ENCODE measurements at places on chromosomes 5 and 9.
A peak's percentile ranks its signal among the peaks of the same experiment; 100 is the strongest.

DNA sequence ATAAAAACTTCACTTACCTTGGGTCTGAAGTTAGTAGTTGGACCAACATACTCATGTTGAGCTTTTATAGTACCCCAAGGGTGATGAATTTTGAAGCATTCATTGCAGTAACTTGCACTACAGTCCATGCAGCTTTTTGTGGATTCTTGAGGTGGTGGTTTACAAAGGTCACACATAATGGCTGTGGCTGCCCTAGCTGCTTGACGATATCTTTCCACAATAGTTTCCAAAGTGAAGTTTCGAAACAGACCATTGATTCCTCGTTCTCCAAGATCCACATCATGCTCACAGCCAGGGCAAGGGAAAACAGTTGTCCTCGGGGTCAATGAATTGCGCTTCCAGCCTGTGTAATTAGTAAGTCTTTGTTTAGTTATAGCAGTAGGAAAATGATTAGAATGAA is 22.7 kb downstream of the TRIM36 start:
- no peak overlapping the region for H3K4me3 ChIP-seq
- H3K27me3 ChIP-seq = no peaks in the 10 kb centered on the region
- no peaks in the 10 kb centered on the region for H3K36me3 ChIP-seq
- DNase-seq = no peak
- H3K27ac ChIP-seq = no peak overlapping the region

GRCh38 chr9:137579259-137579604 is 507 bp upstream of the DPH7 start:
- H3K4me1 ChIP-seq = peaks cover 17% of the 10 kb centered on the region
- no peaks in the 10 kb centered on the region for H3K27me3 ChIP-seq
- DNase-seq = no peak
- peak overlapping the region; percentile 92 for H3K4me3 ChIP-seq
- H3K36me3 ChIP-seq = peaks cover 30% of the 10 kb centered on the region
- peak overlapping the region; percentile 72 for H3K27ac ChIP-seq

DNA sequence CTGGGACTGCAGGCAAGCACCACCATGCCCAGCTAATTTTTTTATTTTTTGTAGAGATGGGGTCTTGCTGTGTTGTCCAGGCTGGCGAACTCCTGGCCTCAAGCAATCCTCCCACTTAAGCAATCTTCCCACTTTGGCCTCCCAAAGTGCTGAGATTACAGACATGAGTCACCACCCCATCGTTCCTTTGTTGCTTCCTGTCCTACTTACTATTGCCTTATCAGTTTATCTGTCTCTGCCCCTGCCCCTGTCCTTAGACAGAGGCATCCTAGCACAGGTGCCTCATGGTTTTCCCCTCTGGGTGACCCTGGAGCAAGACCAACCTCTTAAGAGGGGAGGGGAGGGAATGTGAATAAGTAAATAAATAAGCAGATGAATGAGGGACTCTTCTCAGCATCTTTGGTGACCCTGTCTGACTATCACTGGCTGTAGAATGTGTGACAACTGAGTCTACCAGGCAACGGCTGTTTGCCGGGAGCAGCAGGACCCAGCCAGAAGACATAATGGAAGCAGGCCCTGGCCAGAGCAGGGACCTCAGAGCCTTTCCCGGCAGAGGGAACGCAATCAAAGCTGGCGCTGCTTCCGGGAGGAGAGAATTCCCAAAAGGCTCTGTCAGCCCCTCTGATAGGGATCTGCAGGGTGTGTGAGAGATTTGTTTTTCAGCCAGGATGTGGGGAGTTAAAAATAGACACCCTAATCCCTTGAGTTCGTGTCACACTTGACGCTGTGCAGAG is 43.8 kb upstream of the DAB2IP start:
- H3K4me1 ChIP-seq = no peaks in the 10 kb centered on the region
- H3K36me3 ChIP-seq = no peaks in the 10 kb centered on the region
- no peak for DNase-seq
- no peak overlapping the region for H3K27ac ChIP-seq
- peaks cover 2% of the 10 kb centered on the region for H3K27me3 ChIP-seq

DNA sequence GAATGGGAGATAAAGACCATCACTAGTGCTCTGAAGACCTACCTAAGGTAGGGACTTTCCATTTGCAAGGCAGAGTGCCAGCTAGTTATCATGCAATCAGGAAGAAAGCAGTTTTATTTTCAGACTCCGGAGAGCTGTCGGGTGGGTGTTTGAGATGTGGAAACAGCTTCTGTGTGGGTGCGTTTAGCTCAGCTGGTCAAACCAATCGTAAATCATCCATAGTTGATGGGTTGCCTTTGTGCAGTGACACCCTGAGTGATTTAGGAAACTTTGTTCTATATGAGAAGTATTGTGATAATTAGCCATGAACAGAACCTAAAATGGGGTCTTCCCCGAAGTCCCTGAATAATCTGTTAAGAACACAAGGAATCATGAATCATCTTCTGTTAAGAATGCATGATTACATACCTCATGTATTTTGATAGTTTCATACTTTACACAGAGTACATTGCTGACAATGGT is 284.3 kb downstream of the ARHGAP26 start:
- H3K27ac ChIP-seq = no peak overlapping the region
- DNase-seq = no peak
- no peaks in the 10 kb centered on the region for H3K4me1 ChIP-seq
- H3K27me3 ChIP-seq = no peaks in the 10 kb centered on the region

DNA sequence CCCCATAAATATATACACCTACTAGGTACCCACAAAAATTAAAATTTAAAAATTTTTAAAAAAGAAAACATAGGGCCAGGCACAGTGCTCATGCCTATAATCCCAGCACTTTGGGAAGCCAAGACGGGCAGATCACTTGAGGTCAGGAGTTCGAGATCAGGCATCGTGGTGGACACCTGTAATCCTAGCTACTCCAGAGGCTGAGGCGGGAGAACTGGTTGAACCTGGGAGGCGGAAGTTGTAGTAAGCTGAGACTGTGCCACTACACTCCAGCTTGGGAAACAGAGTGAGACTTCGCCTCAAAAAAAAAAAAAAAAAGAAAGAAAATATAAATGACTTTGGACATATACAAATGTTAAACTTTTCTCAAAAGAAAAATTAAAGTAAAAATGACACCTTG is 33.3 kb upstream of the RNF38 start:
- H3K4me3 ChIP-seq = no peak overlapping the region
- no peaks in the 10 kb centered on the region for H3K27me3 ChIP-seq
- no peaks in the 10 kb centered on the region for H3K36me3 ChIP-seq
- no peaks in the 10 kb centered on the region for H3K4me1 ChIP-seq

- H3K27me3 ChIP-seq = no peaks in the 10 kb centered on the region
- H3K4me3 ChIP-seq = no peak overlapping the region
- no peak for DNase-seq
- no peak overlapping the region for H3K27ac ChIP-seq
- no peaks in the 10 kb centered on the region for H3K36me3 ChIP-seq
Observed at GRCh38 chr5:173837654-173838053, 50.5 kb upstream of the CPEB4 start.

DNA sequence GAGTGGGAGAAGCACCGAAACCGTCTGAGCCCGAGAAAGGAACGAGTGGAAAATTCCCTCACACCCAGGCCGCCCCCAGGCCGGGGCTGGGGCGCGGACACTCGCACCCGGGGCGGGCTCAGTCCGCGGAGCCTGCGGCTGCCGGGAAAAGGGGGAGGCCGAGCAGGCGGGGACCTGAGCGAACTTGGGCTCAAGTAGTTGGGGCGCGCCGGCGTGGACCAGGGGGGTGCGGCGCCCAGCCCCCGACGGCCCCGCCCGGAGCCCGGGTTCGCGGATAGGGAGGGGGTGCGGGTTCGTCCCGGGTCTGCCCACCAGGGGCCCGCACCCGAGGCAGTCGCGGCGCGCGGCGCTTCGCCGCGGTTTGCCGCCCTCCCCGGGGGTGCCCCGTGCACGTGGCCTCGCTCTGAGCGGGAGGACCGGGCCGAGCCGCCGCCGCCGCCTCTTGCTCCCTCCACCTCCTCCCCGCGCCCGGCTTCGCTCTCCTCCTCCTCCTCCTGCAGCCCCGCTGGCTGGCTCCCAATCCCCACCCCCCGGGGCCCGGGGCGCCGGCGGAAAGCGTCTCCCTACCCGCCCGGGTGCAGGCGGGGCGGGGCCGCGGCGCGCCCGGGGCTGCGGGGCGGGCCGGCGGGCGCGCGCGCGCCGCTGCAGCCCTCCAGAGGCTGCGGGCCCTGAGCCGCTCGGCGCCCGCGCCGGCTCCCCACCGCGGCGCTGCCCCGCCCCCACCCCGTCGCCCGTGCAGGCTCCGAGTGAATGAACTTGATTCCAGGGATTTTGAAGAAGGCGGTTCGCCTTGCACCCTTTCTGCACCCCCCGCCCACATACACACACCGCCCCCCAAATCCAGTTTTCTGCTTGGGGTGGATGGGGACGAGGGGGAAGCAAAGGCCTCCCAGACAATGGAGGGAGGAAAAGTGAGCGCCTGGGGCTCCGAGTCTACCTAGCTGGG is 1.3 kb upstream of the NFIB start:
- peaks cover 32% of the 10 kb centered on the region for H3K27me3 ChIP-seq
- H3K4me1 ChIP-seq = peaks cover 24% of the 10 kb centered on the region
- no peak for DNase-seq
- peak overlapping the region; percentile 44 for H3K4me3 ChIP-seq
- no peaks in the 10 kb centered on the region for H3K36me3 ChIP-seq

GRCh38 chr5:141951332-141951781 is 6.6 kb downstream of the PCDH12 start:
- H3K4me3 ChIP-seq = no peak overlapping the region
- no peaks in the 10 kb centered on the region for H3K36me3 ChIP-seq
- H3K27ac ChIP-seq = no peak overlapping the region
- no peaks in the 10 kb centered on the region for H3K4me1 ChIP-seq
- no peaks in the 10 kb centered on the region for H3K27me3 ChIP-seq

- H3K27ac ChIP-seq = no peak overlapping the region
- no peak for DNase-seq
- no peaks in the 10 kb centered on the region for H3K36me3 ChIP-seq
- no peaks in the 10 kb centered on the region for H3K4me1 ChIP-seq
- H3K27me3 ChIP-seq = no peaks in the 10 kb centered on the region
Observed at GRCh38 chr9:91395553-91396471, 27.8 kb downstream of the NFIL3 start.

DNA sequence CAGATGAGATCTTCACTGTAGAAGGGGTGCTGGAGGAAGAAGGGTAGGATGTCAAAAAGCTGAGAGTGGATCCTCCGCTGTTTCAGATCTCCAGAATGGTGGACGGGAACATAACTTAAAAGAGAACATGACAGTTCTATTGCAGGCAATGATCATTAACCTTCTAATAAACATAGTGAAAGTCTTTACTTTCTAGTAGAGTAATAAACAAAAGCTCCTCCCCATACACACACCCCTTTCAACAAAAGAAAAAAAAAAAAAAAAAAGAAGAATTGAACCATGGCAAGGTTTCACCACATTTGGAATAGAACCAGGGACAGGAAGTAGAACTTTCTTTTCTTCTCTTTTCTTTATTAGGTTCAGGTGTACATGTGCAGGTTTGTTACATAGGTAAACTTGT is 768.1 kb upstream of the RIOK2 start:
- no peak for DNase-seq
- no peak overlapping the region for H3K27ac ChIP-seq
- no peaks in the 10 kb centered on the region for H3K27me3 ChIP-seq

DNA sequence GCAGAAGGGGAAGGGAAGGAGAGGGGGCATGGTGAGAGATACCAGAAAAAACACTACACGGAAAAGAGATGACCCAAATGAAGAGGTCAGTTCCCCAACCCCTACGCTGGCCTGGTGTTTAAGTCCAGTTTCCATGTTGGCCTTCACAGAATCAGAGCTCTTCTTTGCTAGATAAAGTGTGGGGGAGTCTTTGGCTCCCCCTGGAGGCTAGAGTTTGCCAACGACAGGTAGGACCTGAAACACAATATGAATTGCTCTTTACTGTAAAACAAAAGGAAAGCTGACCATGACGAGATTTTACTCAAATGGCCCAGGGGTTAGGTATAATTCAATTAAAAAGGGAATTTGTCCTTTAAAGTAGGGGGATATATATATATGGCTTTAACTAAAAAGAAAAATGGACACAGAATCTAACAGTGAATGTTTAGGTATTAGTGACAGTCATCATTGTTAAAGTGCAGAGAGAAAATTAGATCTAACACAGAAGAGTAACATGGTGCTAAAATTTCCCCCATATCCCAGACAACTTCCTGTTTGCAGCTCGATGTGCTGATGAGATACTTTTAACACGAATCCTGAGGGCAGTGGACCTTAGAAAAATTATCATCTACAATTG is 92.0 kb downstream of the SV2C start:
- H3K27ac ChIP-seq = no peak overlapping the region
- peak overlapping the region; percentile 7 for H3K4me3 ChIP-seq
- peak; percentile 4 for DNase-seq
- no peaks in the 10 kb centered on the region for H3K36me3 ChIP-seq

DNA sequence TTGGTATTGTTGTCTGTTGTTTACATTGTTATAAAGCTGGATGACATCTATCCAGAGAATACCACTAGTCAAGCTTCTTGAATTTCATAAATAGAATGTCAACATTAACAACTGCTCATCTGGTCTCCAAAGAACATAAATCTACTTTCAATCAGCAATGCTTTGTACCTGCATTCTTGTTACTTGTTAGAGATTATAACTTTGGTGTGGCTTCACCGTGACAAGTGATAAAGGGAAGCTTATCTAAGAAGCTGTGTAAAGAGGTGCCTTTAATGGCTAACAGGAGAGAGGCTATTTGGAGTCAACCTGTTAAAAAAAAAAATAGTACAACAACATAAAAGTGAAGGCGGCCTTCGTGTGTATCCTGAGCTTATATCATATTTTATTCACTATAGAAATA is 41.8 kb downstream of the MUSK start:
- no peak overlapping the region for H3K27ac ChIP-seq
- no peaks in the 10 kb centered on the region for H3K27me3 ChIP-seq
- no peaks in the 10 kb centered on the region for H3K4me1 ChIP-seq

DNA sequence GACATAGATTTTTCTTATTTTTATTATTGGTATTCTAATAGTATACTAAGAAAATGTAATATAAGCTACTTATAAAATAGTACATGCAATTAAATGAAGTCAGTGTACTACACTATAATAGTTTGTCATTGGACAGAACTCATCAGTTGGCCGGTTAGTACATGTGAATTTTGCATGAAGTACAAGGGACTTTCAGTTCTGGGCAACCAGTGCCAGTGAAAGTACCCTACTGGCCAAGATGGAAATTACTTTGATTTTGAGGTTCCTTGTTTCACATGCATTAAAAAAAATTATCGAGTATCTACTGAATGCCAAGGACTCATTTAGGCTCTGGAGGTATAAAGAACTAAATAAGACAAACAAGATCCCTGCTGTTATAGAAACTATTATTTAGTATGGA is 213.4 kb upstream of the ELL2 start:
- H3K4me3 ChIP-seq = no peak overlapping the region
- H3K4me1 ChIP-seq = no peaks in the 10 kb centered on the region
- no peaks in the 10 kb centered on the region for H3K36me3 ChIP-seq
- no peak for DNase-seq
- H3K27ac ChIP-seq = no peak overlapping the region
- no peaks in the 10 kb centered on the region for H3K27me3 ChIP-seq

Data from effector memory CD4-positive, alpha-beta T cell (primary cell).